A549 treated with GW870086 at 1 μM for 4 hours (cell line): ENCODE measurements at places on chromosomes 4 and X. TPM values are rescaled to one million over a fixed set of nuclear protein-coding genes. Genes with fewer than 3 reads are reported as not detected.

ARMCX4 gene
- total RNA-seq, result 0.35 to 0.57 TPM (median 0.50 TPM) in 5 replicates

ALB gene
- total RNA-seq, result 0.19 to 2.7 TPM in 2 of 5 replicates, not detected in the others

HMX1 gene
- 0.09 to 0.43 TPM (median 0.18 TPM) in 4 of 5 replicates, not detected in the other for total RNA-seq

SPIN2A gene
- total RNA-seq, result 0.11 to 0.22 TPM (median 0.13 TPM) in 4 of 5 replicates, not detected in the other

MAPK10 gene
- 0.16 to 0.50 TPM (median 0.31 TPM) in 4 of 5 replicates, not detected in the other for total RNA-seq

CXorf66 gene
- total RNA-seq, result not detected in 5 replicates

AR gene
- total RNA-seq, result 2.7 to 3.3 TPM (median 2.9 TPM) in 5 replicates
